ENCODE measurements at places on chromosomes 3 and 15.

DNA sequence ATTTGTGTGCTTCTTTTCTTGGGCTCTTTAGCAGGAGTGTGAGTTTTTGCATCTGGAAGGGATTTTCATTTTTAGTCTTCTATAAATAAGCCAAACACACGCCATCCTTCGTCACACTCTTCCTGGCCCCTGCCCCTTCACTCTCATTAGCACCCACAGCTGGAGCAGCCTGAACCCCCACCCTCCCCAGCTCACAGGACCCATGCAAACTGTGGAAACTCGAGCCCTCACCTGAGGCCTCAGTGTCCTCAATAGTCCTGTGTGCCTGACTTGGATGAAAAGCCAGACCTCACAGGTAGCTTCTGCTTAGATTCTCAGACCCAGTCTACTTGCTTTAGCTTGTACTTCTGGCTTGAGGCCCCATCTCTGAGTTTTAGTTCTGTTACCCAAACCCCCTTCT is 167.9 kb downstream of the MTHFS start:
- DNase-seq, result no peak

DNA sequence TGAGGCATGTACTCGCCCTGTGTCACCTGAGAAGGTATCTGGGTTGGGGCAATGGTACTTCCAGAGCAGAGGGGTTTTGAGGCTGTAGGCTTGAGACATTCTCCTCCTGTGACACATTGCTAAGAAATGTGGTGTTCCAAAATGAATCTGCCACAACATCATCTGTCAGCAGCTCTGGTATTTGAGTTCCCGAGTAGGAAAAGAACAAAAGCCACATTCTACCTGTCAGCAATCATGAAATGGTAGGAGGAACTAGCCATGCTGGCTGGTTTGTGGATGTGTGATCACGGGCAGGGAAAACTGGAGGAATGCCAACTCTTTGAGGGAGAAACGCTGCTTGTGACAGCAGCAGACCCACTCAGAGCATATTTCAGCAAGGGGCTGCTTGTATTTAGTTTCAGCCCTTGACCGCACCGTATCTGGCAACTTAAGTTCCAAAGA is 579.4 kb upstream of the TBL1XR1 start:
- DNase-seq, result no peak

DNA sequence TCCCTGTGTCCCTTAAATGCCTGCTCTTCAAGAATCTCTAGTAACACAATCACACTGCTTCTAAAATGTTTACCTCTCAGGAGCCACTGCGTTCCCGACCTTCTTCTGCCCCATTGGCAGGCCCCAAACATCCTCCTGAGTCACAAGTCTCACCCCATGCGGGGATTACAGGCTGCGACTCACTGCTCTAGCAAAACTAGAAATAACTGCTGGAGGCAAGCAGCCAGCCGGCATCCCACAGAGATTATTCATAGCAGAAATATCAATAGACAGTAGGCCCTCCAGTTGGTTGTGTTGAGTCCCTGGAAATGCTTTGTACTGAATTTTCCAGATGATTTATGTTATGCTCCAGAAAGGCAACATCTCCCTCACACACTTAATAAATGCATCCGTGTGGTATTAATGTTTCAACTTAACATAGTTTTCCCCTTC is 64.8 kb downstream of the RFTN1 start:
- DNase-seq, result peak; percentile 32

DNA sequence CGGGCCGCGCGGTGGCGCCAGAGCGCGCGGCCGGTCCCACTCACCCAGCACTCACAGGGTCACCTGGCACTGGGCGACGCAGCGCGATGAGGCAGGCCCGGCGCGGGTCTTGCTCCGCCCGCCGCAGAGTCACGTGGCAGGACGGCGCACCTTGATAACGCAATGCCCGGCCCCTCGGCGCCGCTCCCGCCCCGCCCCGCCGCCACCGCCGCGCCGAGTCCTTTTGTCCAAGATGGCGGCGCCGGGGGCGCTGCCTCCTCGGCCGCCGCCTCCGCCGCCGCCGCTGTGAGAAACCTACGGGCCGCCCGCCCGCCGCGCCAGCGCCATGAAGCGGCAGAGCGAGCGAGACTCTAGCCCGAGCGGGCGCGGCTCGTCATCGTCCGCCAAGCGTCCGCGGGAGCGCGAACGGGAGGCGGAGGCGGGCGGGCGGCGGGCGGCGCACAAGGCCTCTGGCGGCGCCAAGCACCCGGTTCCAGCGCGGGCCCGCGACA is at the start of gene RBM15B:
RBM15B (plus strand) TSS at position 211 of the 491 bp plus-strand sequence; CDS start at position 326, 115 bp downstream.
- peak; percentile 95 for DNase-seq

DNA sequence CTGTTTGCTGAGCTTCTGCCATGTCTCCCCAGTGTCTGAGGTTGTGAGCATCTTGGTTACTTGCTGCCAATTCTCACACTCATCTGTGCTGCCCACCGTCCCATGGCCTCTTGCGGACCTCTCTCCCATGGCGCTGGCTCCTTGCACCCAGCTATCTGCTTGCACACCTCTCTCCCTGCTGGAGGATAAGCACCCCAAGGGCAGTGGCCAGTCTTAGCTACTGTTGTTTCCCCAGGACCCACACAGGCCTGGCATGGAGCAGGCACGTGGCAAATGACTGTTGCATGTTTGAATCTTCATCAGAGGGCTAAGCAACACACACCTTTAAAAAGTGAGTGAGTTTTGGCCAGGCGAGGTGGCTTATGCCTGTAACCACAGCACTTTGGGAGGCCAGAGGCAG is 14.7 kb downstream of the LIPC start:
- DNase-seq, result no peak

DNA sequence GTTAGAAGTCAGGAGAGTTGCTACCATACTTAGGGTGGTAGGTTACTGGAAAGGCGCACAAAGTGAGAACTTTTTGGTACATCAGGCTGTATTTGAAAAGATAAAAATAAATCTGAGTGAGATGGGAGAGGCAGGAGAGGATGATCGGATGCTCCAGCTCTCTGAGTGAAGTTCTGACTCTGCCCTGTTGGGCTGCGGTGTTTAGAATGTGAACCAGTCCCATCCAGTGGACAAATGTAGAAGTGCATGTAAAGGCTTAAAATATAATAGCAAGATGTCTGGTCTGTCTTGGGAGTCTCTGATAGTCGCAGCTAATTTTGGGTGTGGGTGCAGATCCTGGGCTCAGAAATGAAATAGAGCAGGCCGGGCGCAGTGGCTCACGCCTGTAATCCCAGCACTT is 30.4 kb downstream of the ACKR2 start:
- DNase-seq, result no peak

DNA sequence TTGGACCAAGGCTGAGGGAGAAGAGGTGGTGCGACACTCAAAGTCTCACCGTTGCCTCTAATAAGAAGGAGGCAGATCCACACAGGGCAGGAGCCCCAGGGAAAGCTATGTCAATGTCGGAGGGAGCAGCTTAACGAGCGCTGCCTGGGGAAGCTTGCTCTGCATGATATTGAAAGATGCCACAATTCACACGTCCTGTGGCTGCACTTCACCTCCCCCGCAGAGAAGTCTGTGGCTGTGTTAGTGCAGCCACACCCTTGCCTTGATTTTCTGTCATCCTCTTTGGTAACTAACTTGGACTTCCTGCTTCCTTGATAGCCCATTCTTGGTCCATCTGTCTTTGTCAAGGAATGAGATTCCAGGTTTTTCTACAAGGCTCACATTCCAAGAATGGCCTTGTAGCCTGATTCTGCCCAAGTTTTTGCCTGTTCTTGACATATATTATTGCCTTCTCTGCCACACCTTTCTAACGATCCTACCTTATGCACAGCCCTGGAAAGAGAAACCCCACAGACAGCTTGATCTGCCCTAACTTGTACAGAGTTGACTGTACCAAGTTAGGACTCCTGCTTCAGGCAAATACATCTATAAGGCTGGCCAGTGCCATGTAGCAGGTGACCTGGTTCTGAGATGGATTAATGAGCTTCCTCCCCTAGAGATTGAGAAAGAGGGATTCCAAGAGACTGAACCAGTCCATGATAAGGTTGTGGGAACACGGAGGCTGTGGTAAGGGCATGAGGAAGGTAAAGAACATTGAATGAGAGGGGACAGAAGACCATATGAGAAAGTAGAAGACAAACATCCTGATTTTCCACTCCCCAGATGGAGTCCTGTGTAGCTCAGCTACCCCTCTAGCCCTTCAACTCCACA is 153.0 kb upstream of the WNT5A start:
- DNase-seq, result no peak

- no peak for DNase-seq
Observed at GRCh38 chr3:174442302-174442682, 416.8 kb upstream of the NAALADL2 start.

DNA sequence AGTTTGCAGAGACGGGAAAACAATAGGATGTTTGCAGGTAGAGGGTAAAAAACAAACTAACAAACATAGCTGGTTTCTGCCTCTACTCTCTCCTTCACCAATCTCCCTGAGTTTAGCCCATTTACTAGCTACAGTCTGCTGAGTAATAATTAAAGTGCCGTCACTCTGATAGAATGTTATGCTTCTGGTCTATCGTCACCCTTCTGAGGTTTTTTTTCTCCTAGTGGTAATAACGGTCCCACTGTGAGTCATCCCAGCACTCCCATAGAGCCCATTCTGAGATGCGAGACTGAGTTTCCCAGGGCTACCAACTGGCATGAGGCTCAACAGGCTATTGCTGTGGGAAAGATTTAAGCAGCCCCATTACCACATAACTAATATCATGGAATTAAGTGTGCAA is 56.4 kb downstream of the PLAAT1 start:
- no peak for DNase-seq

DNA sequence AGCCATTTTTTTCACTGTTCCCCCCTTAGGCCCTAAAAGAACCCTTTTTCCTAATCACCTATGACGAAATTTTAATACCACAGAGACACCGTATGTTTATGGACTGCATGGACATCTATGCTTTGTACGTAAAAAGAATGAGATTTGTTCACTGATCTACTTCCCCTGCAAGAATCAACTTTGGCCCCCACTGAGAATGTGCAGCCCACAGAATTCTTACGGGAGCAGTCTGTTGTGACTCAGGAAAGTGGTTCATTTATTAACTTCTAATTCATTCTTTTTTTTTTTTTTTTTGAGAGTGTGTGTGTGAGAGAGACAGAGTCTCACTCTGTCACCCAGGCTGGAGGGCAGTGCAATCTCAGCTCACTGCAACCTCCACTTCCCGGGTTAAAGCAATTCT is 17.6 kb downstream of the EIF4E3 start:
- DNase-seq, result no peak

DNA sequence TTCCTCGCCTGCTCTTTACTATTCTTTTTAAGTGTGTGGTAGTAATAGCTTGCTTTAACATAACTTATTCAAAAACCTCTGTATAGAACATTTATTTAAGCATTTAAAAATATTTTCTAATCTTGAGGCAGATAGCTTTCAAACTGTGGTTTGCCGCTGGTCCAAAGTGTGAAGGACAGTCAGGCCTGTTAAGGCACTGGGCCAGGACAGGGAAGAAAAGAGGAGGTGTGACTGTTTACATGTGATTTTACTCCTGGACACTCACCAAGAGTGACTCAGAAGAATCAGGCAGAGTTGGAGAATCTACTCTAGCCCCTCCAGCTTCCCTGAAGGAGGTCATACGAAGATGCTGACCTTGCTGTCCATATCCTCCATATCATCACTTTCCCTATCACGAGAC is 44.7 kb downstream of the CEP152 start:
- no peak for DNase-seq

GRCh38 chr3:155549087-155549486 is 195.8 kb downstream of the PLCH1 start:
- no peak for DNase-seq

DNA sequence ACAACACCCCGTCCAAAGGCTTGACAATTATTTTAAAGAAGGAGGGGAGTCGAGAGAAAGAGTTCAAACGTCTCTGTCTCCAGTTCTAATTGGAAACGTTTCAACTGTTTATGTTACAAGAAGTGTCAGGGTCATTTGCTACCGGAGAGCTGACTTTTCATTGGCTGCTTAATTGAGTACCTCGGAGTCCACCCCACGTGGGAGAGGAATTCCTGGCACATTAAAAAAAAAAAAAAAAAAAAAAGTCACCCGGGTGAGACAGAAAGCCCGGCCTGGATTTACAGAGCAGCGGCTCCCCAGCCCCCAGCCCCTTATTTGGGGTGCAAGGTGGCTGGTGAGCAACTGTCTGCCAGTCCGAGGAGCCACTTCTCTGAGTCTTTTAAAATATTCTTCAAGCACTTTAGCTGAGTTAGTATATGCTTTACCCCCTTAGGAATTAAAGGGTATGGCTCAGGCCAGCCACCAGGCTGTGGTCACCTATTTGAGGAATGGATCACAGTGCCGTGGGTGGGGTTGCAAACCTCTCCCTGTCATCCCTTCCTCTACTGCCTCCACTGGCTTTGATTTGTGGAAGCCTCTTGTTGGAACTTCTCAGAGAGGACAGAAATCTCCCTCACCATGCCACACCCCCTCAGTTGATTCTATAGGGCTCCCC is 3.9 kb upstream of the TLE3 start:
- DNase-seq, result peak; percentile 84

- DNase-seq, result no peak
Observed at GRCh38 chr3:193981504-193981903, 154.4 kb upstream of the HES1 start.

GRCh38 chr3:161069511-161070251 is 35.5 kb downstream of the B3GALNT1 start:
- DNase-seq, result no peak

DNA sequence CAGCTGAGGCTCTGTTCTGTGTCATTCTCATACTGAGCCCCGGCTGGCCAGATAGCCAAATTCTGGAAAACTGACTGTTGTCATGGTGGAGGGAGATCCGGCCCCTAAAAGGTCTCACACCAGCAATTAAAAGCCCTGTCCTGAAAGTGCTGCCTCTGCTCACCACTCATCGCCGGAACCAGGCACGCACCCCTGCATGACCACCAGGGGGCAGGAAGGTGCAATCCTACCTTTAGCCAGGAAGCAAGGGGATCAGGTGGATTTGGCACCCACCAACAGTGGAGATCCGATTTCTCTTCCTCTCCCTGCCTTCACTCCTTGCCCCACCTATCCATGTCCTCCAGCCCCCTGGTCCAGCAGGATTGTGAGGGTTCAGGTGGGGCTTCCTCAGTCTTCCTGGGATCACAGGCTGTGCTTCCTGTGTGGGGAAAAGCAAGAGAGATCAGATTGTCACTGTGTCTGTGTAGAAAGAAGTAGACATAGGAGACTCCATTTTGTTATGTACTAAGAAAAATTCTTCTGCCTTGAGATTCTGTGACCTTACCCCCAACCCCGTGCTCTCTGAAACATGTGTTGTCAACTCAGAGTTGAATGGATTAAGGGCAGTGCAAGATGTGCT is 16.1 kb upstream of the CACNA2D2 start:
- no peak for DNase-seq

GRCh38 chr15:50210462-50211157 is 28.6 kb downstream of the SLC27A2 start:
- DNase-seq, result no peak

DNA sequence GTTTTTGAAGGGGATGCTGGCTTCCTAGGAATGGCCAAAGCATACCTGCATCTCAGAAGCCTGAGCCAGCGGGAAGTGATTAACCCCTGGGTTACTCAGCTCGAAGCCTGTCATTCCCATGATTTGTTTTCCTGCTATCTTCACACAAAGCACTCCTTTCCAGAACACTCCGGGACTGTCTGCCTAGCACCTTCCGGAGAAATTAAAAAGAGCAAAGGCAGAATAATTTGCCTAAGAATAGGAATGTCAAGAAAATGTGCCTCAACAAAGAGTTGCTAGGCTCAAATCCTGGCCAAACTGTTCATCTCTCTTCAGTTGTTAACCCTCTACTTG is 34.1 kb downstream of the TPM1 start:
- DNase-seq, result no peak
